AG04450 (cell line): ENCODE measurements at places on chromosomes 13 and 19. TPM values are rescaled to one million over a fixed set of nuclear protein-coding genes. Genes with fewer than 3 reads are reported as not detected.

The ZNF585A gene
- polyA plus RNA-seq: 13.9 and 16.2 TPM in 2 replicates

The GAPDHS gene
- polyA plus RNA-seq: not detected in 2 replicates

The TPP2 gene
- polyA plus RNA-seq: 40.9 and 49.8 TPM in 2 replicates

The ZNF793 gene
- polyA plus RNA-seq: 0.87 and 1.5 TPM in 2 replicates

DNA sequence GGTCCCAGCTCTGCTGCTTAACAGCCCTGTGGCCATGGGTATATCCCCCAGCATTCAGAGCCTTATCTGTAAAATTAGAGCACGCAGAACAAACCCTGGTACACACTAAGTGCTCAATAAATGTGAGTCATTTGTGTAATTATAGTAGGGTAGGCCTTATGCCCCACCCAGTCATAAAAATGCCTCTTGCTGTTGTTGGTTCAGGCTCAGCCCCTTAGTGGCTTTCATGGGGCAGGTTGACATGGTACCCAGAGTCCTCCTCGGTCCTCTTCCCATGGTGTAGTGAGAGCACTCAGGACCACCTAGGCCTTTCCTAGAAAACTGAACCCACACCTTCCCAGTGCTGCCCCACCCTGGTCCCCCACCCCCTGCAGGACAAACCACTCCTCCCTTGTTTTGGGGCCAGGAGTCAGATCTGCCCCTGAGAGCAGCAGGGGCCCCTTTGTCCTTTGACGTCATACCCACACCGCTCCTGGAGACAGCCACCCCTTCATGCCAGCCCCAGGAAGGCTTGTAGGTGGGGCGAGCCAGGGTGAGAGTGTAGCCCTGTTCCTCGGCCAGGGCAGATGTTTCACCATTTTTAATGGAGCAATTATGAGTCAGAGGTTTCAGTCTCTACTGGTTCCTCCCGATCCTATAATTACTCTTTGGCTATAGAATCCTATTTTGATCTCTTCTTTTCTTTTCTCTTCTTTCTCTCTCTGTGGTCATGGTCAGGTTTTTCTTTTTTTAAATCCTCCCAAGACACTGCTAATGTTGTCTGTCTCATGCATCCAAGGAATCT, 36.8 kb downstream of the ACTN4 start:
- no peak for DNase-seq

GRCh38 chr19:43589678-43590077, 6.3 kb downstream of the IRGQ start:
- no peak for DNase-seq

GRCh38 chr13:42478531-42479156, 95.3 kb upstream of the TNFSF11 start:
- no peak for DNase-seq

DNA sequence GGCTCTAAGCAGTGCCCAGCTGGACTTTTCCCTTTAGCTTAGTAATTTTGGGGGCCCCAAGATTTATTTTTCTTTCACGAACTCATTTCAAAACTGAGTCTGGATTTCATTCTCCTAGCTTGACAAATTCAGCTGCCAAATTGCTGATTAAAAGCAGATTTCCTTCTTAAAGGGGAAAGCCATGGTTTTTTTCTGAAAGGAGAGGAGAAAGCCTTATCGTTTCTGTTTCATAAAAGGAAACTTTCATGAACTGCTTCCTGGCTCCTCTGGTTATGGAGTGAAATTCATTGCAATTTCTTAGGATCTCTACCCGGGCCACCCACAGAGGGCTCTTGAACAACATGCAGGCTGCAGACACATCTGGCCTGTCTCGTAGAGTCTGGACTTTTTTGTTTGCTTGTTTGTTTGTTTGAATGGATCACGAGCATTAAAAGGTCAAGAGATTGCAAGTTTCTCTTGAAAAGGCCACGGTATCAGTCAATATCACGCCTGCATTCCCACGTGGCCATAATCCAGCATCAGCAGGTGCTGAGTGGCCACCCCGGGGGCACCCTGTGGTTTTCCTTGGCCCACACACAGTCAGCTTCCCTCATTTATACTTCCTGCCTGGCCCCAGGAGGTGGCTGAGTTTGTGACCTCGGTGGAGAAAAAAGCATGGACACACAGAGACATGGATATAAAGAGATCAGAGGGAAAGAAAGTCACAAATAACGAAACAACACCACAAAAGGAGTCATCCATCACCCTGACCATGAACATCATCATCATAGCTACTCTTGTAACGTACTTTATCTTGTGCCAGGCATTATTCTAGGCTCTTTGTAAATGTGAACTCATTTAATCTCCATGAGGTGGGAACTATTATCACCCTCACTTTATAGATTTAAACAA, 10.5 kb upstream of the KLK4 start:
- DNase-seq: no peak

GRCh38 chr19:4993683-4994082, 24.8 kb downstream of the KDM4B start:
- no peak for DNase-seq

DNA sequence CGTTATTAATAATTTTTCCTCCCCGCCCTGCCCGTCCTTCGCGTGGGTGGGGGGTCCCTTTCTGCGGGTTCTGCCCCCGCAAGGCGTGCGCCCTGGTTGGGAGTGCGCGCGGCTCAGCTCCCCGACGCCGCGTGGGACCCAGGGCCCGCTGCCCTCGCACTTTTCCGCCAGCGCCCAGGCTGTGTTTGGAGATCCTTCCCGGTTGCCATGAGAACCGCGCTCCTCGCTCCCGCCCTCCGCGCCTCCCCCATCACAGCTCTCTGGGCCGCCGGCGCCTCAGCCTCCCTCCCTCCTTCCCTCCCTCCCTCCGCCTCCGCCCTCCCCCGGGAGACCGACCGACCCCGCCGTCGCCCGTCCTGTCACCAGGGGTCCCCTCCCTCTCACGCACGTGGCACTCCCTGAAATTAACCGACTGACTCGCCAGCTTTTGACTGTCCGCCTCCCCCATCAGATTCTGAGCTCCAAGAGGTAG, 2.4 kb upstream of the SSBP4 start:
- no peak for DNase-seq
